Glomerular endothelial cell (primary cell): ENCODE measurements at places on chromosomes 7 and 10. TPM values are rescaled to one million over a fixed set of nuclear protein-coding genes. Genes with fewer than 3 reads are reported as not detected.

Gene SPDYE2B
- total RNA-seq, result not detected in 2 replicates

Gene ARID5B
- total RNA-seq, result 9.5 and 9.9 TPM in 2 replicates

Gene SPDYE1
- not detected in 2 replicates for total RNA-seq

Gene SLC29A4
- 3.8 and 6.2 TPM in 2 replicates for total RNA-seq

Gene OGDHL
- total RNA-seq, result 0.58 TPM in 1 of 2 replicates, not detected in the other

Gene IGF2BP3
- total RNA-seq, result 89.8 and 98.3 TPM in 2 replicates

Gene POU6F2
- total RNA-seq, result not detected in 2 replicates

GRCh38 chr10:75180592-75180991 is 30.0 kb upstream of the VDAC2 start:
- no peak for DNase-seq

- no peak for DNase-seq
Measured at GRCh38 chr10:97046456-97047082, 139.2 kb downstream of the SLIT1 start.

DNA sequence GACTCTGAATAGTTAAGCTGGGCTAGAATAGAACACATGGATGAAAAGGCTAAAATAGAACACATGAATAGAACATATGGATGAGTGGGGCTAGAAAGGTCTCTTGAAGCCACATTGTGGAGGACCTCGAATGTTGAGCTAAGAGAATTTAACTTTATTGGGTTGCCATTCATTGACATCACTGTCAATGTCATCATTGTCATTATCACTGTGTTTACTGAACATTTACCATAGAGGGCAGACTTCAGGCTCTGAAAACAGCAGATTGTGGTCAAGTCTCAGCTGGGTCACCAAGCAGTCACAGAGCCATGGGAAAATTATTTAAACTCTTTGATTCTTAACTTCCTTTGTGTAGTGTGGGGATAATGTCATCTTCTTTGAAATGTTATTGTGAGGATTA is 80.4 kb downstream of the WDFY4 start:
- DNase-seq, result no peak

DNA sequence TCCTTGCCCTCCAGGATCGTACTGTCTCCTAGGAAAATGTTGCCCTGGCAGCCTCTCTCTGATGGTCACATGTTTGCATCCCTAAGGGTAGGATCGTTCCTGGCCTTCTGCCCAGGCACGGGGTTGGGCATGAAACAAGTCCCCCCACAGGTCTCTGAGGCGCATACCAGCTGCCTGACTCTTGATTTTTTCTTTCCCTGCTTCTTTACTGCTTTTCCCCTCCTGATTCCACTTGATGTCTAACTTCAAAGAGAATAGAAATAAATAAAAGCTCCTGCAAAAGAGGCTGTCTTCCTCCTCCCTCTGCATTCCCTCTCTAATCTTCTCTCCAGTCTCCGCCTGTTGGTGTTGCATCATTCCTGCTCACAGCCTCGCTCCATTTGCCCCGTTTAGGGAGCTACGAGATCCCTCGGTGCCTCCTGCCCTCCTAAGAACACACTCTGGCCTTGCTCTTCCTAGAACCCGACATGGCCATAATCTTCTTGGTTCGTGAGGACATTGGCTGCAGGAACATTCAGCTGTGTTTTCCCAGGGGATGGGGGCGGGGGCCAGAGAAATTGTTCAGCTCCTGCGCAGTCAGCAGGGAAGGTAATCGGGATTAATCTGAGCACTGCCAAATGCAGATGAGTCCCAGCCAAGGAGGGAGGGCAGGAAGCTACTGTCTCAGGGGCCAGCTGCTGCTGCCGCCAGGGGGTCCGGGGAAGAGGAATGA is 26.0 kb downstream of the LEP start:
- DNase-seq, result no peak

- no peak for DNase-seq
Measured at GRCh38 chr7:44431091-44431608, 59.3 kb downstream of the NUDCD3 start.

DNA sequence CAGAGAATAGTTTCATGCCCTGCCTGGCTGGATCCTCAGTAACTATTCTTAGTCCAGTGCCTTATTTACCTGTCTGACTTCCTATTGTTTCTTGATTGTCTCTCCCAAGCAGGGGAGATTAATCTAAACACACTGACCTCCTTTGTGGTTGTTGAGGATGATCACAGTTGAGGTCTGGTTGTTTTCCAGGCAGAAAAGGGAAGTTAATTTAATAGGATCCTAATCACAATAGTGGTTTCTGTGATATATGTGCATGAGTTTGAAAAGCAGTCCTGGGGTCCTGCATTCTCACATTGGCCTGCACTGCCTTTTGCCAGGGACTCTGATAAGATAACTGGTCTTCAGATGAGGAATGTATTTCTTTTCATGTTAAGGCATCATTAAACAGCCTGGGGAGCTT is 130.1 kb downstream of the SND1 start:
- no peak for DNase-seq

DNA sequence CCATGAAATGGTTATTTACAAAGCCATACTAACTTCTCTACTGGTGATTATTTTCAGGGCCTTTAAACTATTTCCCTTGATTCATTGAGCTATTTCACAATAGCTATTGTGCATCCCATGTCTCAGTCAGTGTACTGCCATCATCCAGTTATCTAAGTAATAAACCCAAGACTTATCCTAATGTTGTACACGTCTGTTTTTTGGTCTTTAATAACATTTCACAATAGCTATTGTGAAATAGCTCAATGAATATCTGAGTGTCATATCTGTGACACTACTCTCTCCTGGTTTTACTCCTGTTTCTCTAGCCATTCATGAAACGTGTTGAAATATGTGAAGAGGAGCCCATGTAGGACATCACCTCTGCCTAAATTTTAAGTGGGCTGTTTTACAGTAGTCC is 36.5 kb upstream of the TMEM140 start:
- DNase-seq, result no peak

DNA sequence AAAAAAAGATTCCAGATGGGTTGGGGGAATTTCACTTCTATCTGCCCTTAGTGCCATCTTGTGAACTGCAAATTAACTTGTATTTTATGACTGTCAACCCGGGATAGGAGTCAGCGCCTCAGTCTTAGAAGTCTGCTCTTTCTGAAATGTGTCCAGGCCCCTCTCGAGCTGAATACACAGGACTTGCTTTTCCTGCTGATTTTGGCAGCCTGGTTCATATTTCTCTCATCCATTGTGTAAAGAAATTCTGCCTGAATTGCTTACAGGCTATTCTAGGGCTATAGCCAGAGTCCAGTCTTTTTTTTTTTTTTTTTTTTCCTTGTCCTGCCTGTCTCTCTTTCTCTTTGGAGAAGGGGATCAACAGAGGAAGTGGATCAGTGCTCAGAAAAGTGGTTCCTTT is 24.6 kb downstream of the GATA3 start:
- DNase-seq, result no peak

GRCh38 chr7:53609185-53609584 is 573.8 kb downstream of the POM121L12 start:
- no peak for DNase-seq

- DNase-seq, result no peak
Measured at GRCh38 chr10:69644658-69645295, 14.7 kb downstream of the FAM241B start.

DNA sequence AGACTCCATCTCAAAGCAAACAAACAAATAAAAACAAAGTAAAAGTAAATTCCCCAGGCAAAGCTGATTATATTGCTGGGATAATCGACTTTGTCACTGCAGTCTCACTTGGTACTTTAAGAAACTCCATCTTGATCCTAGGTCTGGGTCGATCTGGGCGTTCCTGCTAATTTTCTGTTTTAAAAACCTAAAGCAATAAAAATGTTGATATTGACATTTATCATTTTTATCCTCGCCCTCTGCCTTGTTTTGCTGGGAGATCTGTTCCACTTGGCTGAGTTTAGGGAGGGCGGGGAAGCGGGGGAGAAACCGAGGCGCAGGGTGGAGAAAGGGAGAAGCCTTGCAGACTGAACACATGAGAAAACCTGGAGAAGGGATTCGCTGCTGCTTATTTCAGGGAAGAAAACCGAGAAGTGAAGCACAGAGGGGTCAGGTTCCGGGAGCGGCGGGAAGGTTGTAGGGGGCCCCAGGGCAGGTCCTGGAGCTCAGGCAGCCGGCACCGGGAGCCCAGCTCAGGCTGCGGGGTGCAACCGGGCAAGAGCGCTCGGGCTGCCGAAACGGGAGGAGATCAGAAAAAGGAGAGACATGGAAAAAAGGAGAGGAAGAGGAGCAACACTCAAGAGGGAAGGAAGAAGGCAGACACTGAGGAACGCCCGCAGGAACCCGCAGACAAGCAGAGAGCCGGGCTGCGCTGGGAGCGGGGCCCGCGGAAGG is 27.3 kb upstream of the KMT2C start:
- DNase-seq, result no peak

- no peak for DNase-seq
Measured at GRCh38 chr10:21032587-21033319, 135.6 kb upstream of the NEBL start.

DNA sequence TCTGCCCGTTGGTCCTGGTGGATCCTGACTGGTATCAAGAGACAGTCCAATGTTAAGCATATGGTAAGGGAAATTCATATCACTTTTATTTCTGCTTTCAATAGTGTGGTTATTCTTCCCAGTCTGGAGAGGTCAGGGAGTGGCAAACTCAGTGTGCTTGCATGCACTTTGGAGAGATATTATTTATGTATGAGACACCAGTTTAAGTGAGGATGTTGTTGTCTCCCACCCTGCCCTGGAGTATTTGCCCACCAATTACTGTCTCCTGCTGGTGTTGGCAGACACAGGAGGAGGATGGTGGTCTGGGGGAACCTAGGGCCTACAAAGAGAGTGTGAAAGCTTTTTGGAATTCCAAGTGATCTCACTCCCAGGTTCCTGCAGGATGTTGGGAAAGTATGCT is 59.7 kb downstream of the OR13A1 start:
- DNase-seq, result no peak

GRCh38 chr10:44233561-44234482 is 151.1 kb downstream of the CXCL12 start:
- DNase-seq, result no peak
